ENCODE measurements at places on chromosomes 7 and 10.

DNA sequence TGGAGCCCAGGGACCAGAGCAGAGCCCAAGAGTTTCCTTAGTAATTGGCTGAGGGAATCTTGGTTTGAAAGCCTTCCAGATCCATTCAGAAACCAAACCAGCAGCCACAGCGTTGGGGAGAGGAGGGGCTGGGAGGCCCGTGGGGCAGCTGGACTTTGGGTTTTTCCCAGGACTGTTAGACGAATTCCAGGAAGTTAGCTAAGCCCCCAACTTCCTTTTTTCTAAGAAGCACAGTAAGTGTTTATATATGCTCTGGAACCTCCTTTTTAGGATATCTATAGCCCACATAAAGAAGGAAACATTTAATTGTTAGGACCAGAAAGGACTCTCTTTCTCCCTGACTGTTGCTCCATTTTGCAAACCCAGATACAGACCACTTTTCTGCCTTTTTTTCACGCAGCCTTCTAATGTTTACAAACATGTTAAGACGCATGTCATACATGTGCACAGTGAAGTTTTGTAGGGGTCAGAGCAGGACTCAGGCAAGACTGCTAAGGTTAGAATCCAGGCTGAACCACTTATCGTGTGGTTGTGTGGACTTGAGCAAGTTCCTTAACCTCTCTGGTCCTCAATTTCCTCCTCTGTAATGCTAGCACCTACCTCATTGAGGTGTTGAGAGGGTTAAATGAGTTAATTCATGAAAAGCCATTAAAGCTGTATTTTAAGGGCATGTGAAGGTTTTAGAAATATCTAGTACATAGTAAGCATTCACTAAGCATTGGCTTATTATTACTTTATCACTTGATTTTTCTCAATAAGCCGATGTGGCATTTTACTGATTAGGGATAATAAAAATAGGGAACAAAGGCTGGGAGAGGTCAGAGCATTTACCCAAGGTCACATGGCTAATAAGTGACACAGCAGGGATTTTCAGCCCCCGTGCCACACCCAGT, 42.4 kb downstream of the TBATA start:
- no peak for DNase-seq

DNA sequence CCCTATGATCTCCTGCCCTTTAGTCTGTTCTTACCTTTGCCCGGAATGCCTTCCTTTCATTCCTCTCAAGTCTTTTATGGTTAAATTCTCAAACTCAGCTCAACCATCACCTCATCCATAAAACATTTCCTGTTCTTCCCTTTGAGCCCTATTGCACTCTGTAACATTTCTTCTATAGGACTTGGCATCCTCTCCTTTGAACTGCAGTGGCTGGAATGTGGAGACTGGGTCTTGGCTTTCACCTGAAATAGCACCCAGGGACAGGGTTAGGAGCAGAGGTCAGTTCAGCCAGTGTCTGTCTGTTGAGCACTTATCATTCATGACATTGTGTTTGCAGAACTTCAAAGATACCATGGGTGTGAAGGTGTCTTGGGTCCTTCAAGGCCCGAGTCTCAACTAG, 7.2 kb downstream of the NFE2L3 start:
- no peak for DNase-seq

DNA sequence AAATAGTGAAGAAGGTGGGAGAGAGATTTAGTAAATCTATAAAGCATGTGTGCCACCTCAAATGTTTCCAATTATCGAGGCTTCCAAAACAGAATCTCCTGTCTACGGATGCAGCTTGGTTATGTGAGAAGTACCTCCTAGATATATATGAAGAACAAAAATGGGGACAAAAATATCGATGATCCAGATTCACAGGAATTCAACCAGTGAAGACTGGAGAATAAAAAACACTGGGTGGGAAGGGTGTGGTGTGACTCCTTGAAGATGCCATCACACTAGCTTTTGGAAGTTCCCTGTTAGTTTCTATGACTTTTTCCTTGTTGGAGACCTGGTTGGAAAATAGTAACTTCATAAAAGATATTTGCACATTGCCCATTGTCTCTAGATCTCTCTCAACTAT, 152.4 kb downstream of the LRRC4 start:
- DNase-seq, result no peak

- DNase-seq, result no peak
These were observed 259.3 kb downstream of the ZEB1 start for GRCh38 chr10:31578181-31578852.

DNA sequence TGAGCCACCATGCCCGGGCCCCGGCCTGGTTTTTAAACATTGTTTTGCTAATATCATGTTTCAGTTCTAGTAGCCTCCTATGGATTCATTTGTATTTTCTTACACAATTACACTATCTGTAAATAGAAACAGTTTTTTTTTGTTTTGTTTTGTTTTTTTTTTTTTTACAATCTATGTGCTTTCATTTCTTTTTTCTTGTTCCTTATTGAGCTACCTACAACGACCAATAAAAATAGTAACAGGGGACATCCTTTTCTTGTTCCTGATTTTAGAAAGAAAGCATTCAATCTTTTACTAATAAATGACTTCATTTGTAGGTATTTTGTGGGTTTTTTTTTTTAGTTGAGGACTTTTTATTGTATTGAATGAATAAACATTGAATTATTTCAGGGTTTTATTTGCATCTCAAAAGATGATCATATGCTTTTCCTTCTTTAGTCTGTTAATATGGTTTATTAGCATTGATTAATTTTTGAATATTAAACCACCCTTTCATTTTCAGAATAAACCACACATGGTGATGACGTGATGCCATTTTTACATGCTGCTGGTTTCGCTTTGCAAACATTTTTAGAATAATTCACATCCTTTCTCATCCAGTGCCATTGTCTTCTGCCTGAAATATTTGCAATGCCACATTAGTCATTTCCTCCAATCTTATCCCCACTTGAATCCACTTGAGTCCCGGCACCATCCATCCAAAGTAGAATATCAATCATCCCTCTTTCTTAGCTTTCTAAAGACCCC, 18.1 kb upstream of the AKR1E2 start:
- peak; percentile 92 for DNase-seq

- no peak for DNase-seq
These were observed 20.3 kb upstream of the SAR1A start for GRCh38 chr10:70190581-70190980.
